ENCODE measurements at places on chromosomes 16 and 17.

DNA sequence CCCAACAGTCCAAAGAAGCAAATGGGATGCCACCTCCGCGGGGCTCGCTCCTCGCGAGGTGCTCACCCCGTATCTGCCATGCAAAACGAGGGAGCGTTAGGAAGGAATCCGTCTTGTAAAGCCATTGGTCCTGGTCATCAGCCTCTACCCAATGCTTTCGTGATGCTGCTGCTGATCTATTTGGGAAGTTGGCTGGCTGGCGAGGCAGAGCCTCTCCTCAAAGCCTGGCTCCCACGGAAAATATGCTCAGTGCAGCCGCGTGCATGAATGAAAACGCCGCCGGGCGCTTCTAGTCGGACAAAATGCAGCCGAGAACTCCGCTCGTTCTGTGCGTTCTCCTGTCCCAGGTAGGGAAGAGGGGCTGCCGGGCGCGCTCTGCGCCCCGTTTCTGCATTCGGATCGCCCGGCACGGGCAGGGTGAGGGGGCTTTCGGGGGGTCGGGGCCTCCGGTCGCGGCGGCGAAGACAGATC is at the start of gene CDH13:
TSS of gene CDH13 (plus strand) at position 179 of the 471 bp plus-strand sequence.
- DNase-seq = peak; percentile 60

GRCh38 chr17:44979426-44979995 is 11.4 kb upstream of the C1QL1 start:
- DNase-seq = no peak

- no peak for DNase-seq
Observed at GRCh38 chr16:2959206-2959605, 4.9 kb upstream of the KREMEN2 start.

DNA sequence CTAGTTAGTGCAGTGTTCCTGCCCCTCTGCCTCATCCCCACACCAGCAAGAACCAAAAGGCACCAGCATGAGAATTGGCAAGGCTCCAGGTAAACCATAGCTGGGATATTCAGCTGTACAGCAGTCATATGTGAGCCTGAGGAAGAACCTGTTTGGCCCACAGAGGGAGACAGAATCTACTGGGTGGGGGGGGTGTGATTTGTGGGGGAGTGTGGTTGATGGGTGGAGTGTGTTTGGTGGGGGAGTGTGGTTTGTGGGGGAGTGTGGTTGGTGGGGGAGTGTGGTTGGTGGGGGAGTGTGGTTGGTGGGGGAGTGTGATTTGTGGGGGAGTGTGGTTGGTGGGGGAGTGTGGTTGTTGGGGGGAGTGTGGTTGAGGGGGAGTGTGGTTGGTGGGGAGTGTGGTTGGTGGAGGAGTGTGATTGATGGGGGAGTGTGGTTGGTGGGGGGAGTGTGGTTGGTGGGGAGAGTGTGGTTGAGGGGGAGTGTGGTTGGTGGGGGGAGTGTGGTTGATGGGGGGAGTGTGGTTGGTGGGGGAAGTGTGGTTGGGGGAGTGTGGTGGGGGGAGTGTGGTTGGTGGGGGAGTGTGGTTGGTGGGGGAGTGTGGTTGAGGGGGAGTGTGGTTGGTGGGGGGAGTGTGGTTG is 19.5 kb downstream of the MINK1 start:
- DNase-seq = no peak

DNA sequence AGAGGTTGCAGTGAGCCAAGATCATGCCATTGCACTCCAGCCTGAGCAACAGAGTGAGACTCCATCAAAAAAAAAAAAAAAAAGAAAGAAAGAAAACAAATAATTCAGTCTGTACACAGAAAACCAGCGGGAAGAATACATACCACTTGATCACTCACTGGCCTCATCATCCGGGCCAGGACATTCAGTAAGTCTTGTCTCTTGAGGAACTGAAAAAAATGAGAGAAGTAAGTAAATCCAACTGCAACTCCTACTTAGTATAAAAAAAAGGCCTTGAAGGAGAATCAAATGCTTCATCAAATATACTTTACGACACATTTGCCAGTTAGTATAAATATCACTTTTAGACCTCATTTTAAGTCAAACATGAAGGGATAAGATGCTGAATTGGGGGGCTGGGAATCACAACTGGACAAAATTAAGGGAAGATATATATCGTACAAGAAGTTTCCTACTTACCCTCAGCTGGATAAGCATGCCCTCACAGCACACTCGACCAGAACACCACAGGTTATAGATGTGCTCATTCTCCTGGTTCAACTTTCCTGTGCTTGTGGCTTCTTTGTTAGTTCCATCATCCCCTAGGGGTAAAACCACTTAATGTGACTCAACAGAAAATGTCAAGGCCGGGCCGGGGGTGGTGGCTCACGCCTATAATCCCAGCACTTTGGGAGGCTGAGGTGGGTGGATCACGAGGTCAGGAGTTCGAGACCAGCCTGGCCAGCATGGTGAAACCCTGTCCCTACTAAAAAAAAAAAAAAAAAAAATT is 12.4 kb downstream of the CCDC47 start:
- no peak for DNase-seq

GRCh38 chr16:73347500-73348375 is 299.8 kb upstream of the ZFHX3 start:
- DNase-seq = peak; percentile 35

GRCh38 chr17:59366040-59366757 is 34.7 kb downstream of the YPEL2 start:
- DNase-seq = no peak
